Stimulated activated CD4-positive, alpha-beta T cell treated with anti-CD3 and anti-CD28 coated beads, Interleukin-1b, Interleukin-23, amount 100 ng/mL, for 1 hour (primary cell): ENCODE measurements at places on chromosomes 6 and 20.

DNA sequence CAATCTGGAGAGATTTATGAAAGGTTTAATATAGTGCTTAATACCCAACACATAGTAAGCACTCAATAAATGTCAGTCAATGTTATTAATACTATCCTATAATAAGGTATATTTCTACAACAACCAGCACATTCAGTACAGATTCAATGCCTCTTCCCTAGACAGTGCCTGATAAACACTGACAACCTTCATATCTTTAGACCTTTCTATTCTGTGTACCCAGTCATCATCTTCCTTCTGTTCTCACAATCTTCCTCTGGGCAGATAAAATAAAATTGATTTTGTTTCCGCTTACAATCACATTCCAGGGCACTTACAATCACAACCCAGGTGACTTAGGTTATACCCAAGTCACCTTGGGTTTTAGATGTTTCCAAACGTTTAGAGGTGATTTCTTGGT, 11.0 kb upstream of the LOC128125822 start:
- no peak for DNase-seq

DNA sequence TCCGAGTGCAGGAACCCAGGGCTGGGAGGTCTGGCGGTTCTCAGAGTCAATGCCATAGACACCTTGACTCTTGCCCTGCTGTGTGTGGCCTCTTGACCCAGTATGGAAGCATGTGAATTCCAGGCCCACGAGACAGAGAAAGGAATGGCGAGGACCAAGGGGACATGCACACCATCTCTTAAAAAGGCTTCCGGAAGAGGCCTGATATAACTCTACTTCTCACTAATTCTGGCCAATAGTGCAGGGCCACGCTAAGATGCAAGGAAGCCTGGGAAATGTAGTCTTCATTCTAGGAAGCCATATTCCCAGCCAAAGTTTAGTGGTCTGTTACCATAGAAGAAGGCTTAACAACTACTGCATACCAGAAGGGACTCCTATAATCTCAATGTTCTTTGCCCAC, 177.0 kb upstream of the KCNG1 start:
- DNase-seq, result no peak

DNA sequence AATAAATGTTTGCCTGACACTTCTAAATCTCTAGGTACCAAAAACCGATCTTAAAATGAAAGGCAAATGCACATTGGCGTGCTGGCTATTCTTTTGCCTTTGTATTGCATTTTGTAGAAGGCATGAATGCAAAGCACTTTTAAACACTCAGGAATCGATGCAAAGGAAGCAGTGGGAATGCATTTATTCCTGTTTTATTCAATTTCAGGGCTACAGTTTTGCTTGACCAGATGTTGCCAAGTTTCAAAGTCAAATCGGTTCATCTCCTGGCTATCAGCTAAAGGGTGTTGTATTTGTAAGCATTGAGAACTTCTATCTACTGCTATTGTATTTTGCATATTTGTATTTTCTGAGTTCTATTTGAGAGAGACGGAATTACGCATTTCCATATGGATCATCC, 659.8 kb upstream of the SLC35B3 start:
- no peak for DNase-seq

DNA sequence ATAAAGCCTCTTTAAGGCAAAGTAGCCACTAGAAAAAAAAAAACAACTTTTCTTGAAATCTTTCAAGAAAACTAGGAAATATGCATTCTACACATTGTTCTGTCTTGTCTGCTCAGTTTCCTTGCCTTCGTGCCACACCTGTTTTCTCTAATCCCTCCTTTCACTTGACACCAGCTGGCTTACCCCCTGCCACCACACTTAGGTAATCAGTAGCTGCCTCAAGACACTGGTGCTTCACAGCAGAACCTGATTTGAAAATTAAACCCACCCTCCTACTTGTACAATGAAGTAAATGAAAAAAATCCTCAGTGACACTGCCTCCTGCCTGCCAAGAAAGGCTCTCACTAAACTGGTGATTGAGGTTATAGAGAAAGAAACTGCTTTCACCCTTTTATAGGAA, 45.8 kb upstream of the SCML4 start:
- DNase-seq, result no peak

DNA sequence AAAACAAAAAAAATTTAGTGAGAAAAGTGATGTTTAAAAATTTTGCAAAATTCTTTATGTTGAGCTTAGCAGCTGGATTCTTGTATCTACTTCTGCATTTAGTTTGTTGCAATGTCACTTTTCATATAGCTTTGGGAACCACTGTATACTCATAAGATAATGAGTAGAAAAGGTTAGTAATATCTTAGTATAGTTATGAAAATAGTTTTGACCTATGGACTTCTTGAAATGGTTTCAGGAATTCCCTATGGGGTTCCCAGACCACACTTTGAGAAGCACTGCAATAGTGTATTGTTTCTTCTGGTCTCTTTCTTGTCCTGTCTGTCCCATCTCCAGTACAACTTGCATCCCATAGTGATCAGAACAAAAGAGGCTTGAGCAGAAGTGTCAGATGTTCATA, 29.4 kb downstream of the PPP1R16B start:
- no peak for DNase-seq

DNA sequence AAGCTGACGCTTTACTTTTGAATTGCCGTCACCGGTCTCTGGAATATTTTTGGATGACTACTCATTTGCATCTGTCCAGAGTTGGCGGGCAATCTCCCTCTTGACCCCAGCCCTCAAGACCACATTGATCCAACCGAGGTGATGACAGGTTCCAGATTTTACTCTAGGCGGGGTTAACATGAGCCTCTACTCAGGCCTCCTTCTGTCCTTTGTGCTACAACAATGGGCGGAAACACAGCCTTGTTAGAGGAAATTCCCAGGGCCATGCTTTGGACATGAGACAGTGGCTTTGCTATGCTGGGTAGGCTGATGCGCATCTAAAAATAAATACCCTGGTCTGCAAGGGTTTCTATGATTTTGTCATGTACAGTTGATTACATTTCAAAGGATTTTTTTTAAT, 27.0 kb upstream of the ADGRF5 start:
- no peak for DNase-seq

- DNase-seq, result no peak
Observed at GRCh38 chr20:6483727-6484126, 283.8 kb upstream of the BMP2 start.

DNA sequence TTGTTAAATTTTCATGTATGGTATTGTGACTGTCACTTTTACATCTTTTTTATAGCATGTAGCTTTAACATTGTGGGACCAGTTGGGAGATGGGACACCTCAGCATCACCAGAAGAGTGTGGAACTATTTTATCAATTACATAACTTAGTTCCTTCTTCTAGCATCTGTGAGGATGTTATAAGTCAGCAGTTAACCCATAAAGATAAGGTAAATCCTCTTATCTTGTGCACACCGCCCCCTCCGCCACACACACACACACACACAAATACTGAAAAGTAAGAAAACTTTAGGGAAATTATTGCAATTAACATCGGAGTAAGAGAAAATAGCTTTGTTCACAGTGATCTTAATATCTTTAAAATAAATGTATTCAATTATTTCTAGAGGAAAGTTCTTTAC, 60.9 kb downstream of the PGM3 start:
- DNase-seq, result no peak

DNA sequence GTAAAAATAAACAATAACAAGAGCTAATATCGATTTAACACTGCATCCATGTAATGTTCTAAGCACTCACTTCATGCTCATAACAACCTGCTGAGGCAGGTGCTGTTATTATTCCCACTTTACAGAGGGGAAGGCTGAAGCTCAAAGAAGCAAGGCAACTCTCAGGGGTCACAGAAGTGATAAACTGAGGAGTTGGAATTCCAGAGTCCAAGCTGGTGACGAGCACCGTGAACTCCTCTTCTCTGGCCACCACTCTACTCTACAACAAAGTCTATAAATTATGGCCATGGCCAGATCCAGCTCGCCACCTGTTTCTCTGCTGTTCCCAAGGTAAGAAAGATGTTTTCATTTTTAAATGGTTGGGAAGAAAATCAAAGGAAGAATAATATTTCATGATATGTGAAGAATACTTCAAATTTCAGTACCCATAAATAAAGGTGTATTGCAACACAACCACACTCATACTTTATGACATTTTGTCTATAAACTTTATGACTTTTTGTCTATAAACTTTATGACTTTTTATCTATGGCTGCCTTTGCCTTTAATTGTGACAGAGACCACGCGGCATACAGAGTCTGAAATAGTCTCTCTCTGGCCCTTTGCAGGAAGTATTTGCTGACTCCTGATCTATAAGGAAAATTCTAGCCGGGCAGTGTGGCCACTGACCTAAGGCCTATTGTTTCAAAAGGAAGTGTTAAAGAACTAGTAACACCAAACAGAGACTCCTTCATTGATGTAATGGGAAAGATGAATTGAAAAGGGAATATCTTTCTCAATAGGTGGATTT, 113.2 kb upstream of the KCNG1 start:
- no peak for DNase-seq

DNA sequence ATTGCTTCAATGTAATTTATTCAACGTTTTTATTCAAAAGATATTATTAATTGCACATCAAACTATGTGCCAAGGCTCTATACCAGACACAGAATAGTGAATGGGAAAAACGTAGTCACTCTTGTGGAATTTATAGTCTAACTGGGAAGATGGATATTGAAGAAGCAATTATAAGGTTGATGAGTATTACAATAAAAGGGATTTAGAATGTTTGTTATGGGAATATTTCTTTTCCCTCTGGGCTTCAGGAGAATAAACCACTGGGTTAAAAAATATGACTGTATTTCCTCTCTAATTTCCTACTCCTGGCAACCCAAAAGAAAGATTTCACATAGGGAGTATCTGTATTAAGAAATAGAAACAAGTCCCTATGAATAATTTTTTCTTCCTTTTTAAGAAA, 25.1 kb upstream of the UTRN start:
- DNase-seq, result no peak

- DNase-seq, result no peak
Observed at GRCh38 chr6:88965691-88966090, 2.3 kb upstream of the RNGTT start.
